Right forelimb (tissue), 1 donor: ENCODE measurements at places on chromosomes 3 and 15.
A peak's percentile ranks its signal among the peaks of the same experiment; 100 is the strongest.

- no peak for DNase-seq
Observed at GRCh38 chr15:56804279-56804678, 71.0 kb upstream of the ZNF280D start.

- DNase-seq = no peak
Observed at GRCh38 chr15:72700076-72700475, 14.1 kb downstream of the BBS4 start.

GRCh38 chr3:186333256-186333655 lies 28.8 kb downstream of the DGKG start:
- DNase-seq = no peak

- DNase-seq = no peak
Observed at GRCh38 chr3:126264952-126265351, 84.6 kb upstream of the ALDH1L1 start.

DNA sequence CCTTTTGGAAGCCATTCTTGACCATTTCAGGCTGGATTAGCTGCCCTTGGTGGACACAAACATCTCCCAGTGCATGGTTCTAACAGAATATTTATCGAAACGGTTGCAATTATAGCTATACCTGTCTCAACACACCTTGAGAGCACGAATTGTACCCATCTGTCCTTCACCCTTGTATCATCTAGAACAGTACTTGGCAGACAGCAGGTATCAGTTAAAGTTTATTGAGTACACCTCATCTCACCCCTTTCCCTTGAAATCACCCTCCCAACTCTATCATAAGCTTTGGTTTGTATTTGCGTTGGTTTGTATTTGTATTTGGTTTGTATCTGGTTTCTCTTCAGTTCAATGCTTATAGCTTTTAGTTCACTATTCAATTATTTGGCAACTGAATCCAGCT lies 12.4 kb downstream of the TSPAN3 start:
- no peak for DNase-seq

- no peak for DNase-seq
Observed at GRCh38 chr3:128427872-128428822, 38.5 kb downstream of the DNAJB8 start.

DNA sequence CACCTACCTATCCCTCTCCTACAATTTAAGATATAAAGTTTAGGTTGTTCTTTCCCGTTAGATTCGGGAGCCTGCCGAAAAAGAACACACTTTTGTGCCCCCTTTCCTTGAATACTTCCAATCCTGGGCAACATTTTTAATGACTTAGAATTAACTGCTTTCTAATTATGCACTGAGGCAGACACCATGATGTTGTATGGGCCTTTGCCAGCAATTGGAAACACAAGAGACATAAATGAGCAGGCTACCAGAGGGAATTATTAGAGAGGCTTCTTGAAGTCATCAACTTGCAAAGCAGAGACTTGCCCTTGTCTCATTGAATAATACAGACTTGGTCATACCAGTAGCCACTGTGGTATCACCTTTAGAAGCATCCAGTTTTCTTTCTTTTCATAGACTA lies 96.8 kb downstream of the CDIN1 start:
- no peak for DNase-seq

DNA sequence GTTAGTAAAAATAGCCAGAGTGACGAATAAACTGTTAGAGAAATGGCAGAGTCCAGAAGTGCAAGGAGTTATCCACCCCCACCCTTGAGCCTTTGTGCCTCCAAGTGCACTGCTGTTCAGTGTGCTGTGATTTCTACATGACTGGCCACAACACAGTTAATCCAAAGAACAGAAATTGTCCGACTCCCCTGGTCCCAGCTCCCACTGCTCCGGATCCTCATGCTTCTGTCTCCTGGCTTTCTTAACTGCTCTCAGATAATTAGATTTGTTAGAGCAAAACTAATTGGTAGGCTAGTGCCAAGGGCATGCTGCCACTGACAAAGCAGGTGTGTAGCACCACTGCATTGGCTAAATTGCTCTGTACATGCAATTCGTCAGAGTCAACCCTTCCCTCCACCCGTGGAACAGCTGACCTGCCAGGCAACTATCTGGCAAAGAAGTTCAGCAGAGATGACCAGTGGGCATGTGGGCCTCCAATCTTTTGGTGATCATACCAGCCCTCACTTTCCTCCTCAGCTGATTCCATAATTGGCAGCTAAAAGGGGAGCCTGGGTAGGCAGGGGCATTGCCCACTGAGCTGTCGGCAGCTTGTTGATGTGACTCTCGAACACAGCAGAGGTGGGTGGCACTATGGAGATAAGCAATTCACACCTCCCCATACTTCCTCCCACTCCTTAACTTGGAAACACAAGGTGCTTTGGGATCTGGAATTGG lies 18.9 kb upstream of the ACAP2 start:
- DNase-seq = no peak

DNA sequence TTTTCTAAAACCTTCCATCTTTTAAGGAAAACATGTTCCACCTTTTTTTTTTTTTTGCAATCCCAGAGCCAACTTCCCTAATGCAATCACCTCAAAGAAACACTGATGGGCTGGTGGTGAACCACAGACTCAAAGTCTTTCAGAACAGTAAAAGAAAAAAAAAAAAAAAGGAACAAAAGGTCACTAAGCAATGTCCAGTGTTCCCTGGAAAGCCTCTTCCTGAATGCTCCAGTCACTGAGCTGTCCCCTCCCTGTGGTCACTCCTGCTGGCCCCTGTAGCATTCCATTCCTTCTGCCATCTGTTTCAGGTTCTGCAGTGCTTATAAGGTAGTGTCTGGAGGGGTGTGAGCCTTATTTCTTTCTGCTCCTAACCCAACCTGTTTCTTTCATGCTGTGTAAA lies 53.3 kb downstream of the AAGAB start:
- no peak for DNase-seq

DNA sequence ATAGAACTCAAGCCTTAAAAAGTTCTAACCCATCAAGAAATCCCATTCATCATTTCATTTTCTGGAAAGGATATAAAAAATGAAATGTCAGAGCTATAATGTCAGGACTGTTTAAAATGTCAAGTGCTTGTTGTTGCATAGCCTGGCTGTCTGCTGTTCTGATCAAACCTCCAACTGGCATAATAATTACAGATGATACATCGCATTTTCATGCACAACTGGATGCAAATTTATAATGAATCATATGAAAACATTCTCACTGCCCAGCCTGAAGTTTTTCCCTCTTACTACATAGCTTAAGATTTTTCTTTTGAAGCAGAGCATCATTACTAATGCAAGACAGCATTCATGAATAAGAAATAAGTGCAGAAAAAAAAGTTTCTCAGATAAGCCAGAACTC lies 46.5 kb downstream of the GUCA1C start:
- no peak for DNase-seq

GRCh38 chr3:115760716-115761115 lies 137.4 kb downstream of the GAP43 start:
- DNase-seq = no peak

- DNase-seq = no peak
Observed at GRCh38 chr3:120114376-120114775, 20.1 kb upstream of the GSK3B start.

GRCh38 chr3:49831341-49831740 lies 17.6 kb upstream of the UBA7 start:
- DNase-seq = no peak

GRCh38 chr15:64774037-64774628 lies 1.3 kb downstream of the RBPMS2 start:
- DNase-seq = no peak

GRCh38 chr3:55296030-55296429 lies 191.1 kb downstream of the WNT5A start:
- DNase-seq = no peak

DNA sequence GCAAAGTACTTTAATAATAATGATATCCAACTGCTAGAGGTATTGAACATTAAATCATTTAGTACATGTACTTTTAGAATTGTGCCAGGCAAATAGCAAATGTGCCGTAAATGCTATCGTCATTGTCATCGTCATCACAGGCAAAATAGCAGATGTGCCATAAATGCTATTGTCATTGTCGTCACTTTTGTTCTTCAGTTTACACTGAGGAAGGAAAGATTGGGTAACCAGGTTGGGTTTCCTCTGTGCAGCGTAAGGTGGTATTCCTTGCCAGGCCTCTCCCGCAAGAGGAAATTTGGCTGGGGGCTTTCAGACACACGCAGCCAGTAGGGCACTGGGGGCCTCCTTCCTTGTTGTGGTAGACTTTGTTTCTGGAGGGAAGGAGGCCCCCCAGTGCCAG lies 26.4 kb downstream of the ABHD17C start:
- no peak for DNase-seq

GRCh38 chr3:197428952-197429351 lies 126.8 kb downstream of the BDH1 start:
- no peak for DNase-seq

DNA sequence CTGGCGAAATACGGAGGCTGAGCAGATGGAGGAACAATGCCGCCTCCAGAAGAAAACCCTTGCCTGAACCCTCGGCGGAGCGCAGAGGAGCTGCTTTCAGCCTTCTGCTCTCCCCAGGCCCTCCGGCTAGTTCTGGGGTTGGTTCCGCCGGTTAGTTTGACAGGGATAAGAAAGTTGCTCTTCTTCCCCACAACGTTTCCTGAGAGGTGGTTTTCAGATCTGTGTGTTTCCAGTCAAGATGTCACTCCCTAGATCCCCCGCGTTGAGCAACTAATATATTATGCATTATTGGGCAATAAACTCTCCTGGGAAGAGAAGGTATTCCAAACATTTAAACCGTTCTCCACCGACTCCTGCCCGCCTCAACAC lies 551 bp downstream of the NLGN1 start:
- no peak for DNase-seq

GRCh38 chr3:160185751-160186150 lies 39.5 kb upstream of the C3orf80 start:
- no peak for DNase-seq

GRCh38 chr3:43074901-43075689 lies 30.8 kb downstream of the POMGNT2 start:
- DNase-seq = no peak

DNA sequence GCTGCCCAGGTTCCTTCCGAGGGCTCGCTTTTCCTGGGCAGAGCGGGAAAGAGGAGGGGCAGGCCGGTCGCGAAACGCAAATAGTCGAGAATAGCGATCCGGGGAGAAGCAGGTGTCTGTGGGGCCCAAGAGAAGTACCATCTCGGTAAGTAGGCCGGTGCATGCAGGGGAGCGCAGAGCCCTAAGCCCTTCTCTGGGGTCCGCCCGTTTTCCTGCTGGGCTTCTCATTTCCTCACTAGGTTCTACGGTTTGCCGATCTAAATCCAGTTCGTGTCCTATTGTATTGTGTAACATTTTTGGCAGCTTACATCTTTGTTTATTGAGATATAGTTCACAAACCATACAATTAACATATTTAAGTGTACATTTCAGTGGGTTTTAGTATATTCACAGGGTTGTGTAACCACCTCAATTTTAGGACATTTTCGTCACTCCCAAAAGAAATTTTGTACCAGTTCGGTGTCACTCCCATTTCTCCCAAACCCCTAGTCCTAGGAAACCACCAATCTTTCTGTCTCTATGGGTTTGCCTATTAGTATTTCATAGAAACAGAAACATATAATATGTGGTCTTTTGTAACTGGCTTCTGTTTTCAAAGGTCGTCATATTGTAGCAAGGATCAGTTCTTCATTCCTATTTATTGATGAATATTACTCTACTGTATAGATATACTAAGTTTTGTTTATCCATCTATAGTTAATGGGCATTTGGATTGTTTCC lies 6.8 kb upstream of the TRIM69 start:
- no peak for DNase-seq

DNA sequence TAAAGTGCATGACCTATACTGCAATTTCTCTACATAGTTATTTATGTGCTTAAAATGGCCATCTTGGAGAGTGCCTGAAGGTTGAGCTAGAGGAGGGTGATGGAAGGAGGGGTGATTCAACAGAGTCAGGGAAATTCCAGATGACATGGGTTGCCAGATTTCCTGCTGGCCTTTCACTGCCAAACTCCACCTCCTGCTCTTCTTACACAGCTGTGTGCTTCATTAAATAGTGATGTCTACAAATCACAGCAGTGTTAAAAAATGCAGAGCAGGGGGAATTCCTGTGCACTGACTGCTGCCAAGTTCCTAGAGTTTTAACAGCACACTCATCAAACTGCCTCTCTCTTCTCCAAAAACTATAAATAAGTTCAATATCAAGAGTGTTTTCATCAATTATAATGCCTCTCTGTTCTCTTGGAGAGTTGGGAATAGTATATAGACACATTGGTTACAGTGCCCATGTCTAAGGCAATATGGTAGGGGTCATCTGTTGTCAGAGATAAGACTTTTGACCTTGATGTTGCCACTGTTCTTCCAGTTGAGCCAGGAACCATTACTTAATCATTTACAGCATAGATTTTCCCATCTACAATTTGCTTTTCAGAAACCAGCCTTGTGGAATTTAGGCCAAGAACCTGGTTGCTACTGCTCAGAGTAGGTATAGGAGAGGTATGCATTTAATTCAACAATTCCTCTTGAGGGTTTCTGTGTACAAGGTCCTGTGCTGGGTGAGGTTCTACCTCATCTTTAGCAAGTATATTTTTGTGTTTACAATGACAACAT lies 79.6 kb downstream of the TP63 start:
- DNase-seq = peak; percentile 80

GRCh38 chr3:20575146-20575545 lies 389.1 kb upstream of the SGO1 start:
- no peak for DNase-seq

- DNase-seq = no peak
Observed at GRCh38 chr15:87089551-87089950, 1009.9 kb downstream of the AGBL1 start.

DNA sequence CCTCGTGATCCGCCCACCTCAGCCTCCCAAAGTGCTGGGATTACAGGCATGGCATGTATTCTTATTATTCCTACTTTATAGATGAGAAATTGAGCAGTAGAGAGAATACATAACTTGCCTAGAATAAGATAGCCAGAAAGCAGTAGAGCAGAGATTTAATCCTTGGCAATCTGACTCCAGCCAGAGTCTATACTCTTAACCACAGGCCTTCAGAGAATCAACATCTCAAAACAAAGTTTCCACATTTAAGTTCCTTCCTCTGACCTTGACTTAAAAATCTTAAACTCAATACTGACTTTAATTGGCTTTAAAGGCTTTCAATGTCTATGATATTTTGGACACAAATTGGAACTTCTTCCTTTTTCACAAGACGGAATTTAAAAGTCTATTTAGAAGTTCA lies 37.1 kb downstream of the ZNF106 start:
- no peak for DNase-seq

GRCh38 chr3:129663930-129664646 lies 57.6 kb upstream of the PLXND1 start:
- DNase-seq = no peak

DNA sequence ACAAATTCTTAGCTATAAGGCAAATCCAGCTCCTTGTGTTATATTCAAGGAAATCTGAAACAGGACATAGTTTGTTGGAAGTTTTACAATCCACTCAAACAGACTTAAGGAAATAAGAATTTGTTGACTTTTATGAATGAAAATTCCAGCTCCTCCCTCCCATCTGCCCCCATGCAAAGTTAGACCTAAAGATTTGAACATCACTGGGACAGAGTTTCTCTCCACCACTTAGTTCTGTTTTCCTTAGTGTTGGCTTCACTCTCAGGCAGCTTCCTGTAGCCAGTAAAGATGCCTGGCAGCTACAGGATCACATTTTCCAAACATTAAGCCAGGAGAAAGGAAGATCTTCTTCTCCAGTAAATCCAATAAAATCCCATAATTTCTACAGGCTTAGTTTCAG lies 265.0 kb downstream of the TAFA4 start:
- DNase-seq = no peak
